Mesothelial cell of epicardium (in vitro differentiated cells): ENCODE measurements at places on chromosomes 12 and 14.

GRCh38 chr14:65877624-65878023, 465.1 kb downstream of the FUT8 start:
- DNase-seq, result no peak

GRCh38 chr12:109588461-109589239, 15.1 kb downstream of the MVK start:
- no peak for DNase-seq

GRCh38 chr14:105314287-105315200, at the start of gene PACS2:
PACS2 (plus strand) TSS chr14:105314748; CDS start chr14:105314919, 171 bp downstream.
- DNase-seq, result peak; percentile 81

GRCh38 chr14:23561259-23561658, 5.2 kb downstream of the THTPA start:
- no peak for DNase-seq

- DNase-seq, result no peak
Observed at GRCh38 chr12:89880690-89881350, 172.2 kb upstream of the ATP2B1 start.

DNA sequence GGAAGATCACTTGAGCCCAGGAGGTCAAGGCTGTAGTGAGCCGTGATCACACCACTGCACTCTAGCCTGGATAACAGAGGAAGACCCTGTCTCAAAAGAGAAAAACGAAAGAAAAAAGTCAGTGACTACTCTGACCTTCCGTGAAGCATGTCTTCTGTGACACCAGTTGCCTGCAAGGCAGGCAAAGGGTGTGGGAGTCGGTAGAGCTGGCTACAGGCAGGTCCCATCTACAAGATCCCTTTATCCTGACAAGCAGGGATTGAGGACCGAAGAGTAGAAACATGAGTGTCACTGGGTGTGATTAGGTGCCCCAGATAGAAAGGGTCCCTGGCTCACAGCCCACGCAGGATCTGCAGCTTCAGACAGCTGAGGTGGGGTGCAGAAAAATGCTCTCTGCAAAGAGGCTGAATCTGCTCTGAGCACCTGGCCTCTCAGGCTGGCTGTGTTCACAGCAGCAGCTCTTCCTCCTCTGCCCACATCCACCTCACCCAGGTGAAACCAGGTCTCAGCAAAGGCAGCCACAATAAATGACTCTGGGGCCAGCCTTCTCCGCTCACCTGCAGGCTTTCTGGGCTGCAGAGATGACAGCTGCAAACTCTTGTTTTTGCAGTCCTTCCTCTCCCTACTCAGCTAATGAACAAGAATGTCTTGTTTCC, 28.6 kb upstream of the HSP90B1 start:
- DNase-seq, result no peak

- DNase-seq, result no peak
Observed at GRCh38 chr12:33988913-33989312, 33.4 kb upstream of the ALG10 start.

GRCh38 chr12:78559886-78560285, 304.7 kb upstream of the SYT1 start:
- no peak for DNase-seq

GRCh38 chr14:52355016-52355431, 40.9 kb downstream of the PTGER2 start:
- DNase-seq, result no peak

GRCh38 chr12:30826276-30826675, 71.5 kb upstream of the CAPRIN2 start:
- no peak for DNase-seq

GRCh38 chr14:90730206-90730766, 85.9 kb downstream of the TTC7B start:
- DNase-seq, result no peak

DNA sequence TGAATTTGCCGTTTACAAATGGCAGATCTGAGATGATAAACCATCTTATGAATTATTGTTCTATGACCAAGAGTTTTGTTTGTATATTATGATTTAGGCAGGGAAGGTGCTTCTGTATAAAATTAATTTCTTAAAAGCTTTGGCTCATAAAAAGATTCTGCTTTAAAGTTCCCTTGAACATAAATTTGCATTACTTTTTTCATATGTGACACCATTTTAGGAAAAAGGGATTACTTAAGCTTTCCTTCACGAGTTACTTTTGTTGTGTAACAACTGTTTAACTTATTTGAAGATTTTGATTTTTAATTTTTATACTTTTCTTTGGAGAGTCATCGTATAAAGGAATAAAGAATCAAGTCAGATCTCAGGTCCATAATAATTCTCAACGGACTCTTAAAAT, 3.3 kb downstream of the ETNK1 start:
- DNase-seq, result no peak

DNA sequence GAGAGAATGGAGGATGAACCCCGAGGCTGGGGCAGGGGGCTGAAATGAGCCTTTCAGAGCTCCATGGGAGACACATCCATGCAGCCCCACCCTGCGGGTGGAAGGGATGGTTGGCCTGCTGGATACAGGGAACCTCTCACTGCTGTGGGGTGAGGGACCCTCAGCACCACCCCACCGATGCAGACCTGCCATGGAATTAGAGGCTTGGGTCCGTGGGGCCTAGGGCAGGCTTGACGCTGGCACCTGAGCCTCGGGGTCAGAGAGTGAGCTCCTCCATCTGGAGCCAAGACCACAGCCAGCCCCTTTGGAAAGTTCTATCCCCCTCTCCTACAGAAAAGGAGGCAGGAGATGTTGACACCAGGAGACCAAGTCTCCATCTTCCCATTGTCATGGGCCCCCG, 7.4 kb upstream of the KRT74 start:
- no peak for DNase-seq

DNA sequence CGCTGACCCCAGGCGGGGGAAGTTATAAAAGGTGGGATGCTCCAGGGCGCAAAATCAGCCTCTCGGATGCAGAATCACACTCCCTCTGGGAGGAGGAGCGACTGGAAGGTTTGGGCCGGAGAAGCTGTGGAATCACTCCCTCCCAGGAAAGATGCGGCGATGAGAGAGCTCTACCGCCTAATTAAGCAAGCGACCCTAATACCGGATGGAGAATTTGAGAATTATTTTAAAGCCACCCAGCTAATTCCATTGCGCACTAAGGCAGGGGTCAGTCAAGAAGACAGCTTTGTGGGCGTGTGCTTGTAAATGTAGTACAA, 1.9 kb downstream of the COL2A1 start:
- DNase-seq, result no peak

DNA sequence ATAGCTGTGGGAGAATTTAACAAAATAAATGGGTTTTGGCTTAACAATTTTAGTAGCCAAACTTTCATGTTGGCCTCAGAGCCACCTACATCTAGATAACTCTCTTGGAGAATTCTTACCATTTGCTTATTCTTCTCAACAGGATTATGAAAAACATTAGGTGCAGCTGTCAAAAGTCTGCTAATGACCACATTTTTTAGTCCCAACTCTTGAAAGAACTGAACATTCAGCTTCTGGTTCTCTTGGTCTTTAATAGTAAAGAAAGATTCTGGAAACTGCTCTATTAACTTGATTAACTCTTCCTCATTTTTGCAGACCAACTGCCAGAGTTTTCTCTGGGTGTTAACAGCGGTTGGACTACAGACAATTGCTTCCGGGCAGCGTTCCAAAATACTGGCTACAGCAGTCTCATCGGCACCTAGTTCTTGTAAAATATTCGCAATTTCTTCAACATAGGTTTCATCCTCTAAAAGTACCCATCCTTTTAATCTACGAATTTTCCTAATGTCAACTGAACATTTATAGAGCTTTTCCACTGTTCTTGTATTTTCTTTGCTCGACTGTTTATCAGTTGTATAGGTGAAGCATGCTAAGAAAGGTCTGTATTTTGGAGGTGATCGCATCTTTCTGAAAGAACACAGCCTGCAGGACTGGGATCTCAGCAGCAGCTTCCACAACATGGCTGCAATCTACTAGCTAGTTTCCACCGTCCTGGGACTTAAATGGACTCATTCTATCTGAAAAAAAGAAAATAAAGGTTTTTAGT, 8.7 kb downstream of the MTERF2 start:
- no peak for DNase-seq

GRCh38 chr12:15122344-15122743, 98.9 kb downstream of the RERG start:
- no peak for DNase-seq

- no peak for DNase-seq
Observed at GRCh38 chr12:132500142-132500855, 10.3 kb downstream of the FBRSL1 start.

- no peak for DNase-seq
Observed at GRCh38 chr14:37150414-37150813, 22.0 kb downstream of the SLC25A21 start.

GRCh38 chr12:124786061-124786964, 77.4 kb downstream of the SCARB1 start:
- no peak for DNase-seq

DNA sequence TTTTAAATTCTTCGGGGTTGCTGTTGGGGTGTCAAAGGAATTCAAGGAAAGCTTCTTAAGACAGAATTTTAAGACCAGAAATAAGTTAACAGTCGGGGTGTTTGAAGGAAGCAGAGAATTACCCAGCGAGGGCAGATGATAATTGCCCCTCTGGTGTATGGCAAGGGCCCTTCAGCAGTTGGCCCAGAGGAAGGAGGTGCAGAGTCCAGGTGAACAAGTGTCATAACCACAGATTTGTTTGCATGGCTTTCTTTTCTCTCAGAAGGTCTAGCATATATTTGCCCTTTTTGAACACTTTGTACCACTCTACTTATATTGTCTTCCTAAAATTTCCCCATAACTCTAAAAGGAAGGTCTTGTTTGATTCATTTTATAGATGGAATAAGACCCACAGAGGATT, 1.8 kb downstream of the PDE6H start:
- DNase-seq, result no peak

DNA sequence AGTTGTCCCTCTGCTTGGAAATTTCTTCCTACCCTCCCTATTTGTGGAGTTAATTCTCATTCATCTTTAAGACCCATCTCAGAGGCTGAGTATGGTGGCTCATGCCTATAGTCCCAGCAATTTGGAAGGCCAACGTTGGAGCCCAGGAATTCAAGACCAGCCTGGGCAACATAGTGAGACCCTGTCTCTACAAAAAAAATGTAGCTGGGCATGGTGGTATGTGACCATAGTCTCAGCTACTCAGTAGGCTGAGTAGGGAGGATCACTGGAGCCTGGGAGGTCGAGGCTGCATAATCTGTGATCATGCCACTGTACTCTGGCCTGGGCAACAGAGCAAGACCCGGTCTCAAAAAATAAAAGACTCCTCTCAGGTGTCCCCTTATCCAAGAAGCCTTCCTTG, 125.1 kb downstream of the SUDS3 start:
- DNase-seq, result no peak

DNA sequence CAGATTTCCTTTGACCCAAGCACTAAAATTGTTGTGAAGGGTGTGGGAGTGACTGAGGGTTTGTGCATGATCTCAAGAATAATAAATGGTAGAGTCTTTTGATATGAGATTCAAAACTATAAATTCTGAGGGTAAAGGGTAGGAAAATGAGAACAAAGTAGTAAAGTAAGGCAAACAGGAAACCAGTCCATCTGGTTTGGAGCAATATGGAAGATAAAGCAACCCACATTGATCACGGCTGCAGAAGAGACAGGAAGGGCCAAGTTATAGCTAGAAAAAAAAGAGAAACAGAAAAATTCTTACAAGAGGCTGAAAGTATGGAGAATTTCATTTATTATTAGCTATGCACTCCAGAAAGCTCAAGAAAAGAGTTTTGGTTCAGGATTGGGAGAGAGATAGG, 4.6 kb upstream of the SLCO1B3 start:
- no peak for DNase-seq

DNA sequence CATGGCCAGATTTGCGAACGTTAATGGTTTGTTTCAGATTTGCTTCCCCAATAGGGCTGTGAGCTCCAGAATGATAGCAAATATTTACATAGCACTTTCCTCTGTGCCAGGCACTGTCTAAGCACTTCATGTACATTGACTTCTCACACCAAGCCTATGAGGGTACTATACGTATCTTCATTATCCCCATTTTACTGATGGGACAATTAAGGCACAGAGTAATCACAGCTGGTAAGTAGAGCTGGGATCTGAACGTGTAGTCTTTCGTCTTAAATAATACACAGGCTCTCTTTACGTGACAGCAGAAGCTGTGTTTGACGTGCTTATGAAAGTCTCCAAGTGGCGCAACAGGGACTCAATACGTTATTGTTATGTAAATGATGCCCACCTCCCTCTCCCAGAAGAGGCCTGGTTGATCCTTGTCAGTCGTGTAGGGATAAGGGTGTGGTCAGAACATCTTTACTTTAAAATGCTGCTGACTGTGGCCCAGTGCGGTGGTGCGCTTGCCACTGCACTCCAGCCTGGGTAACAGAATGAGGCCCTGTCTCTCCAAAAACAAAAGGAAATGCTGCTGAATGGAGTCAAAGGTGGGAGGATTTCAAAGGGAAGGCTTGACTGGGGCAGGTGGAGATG, 66.3 kb upstream of the TCL1B start:
- no peak for DNase-seq

DNA sequence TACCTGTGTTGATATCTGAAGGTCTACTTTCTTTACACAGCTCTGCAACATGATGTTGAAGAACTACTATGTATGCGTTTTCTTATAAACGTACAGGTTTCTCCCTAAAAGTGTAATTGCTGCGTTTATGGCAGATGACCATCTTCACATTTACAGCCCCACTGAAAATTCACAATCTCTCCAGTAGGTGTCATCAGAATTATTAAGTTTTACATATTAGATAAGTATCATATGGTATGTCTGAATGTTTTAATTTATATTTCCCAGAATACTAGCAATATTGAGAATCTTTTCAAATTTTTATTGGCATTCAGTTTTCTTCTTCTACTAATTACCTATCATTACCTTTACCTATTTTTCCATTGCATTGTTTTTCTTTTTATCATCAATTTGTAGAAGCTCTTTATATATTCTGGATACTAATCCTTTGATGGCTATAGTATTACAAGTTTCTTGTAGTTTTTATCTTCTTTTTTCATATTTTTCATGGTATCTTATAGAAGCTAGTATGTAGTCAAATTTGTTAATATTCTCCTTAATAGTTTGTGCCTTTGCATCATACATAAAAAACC, 123.5 kb downstream of the CAPZA3 start:
- DNase-seq, result no peak

GRCh38 chr12:76471579-76471978, 88.0 kb downstream of the OSBPL8 start:
- DNase-seq, result no peak

GRCh38 chr12:46981622-46982021, 97.8 kb upstream of the PCED1B start:
- no peak for DNase-seq

DNA sequence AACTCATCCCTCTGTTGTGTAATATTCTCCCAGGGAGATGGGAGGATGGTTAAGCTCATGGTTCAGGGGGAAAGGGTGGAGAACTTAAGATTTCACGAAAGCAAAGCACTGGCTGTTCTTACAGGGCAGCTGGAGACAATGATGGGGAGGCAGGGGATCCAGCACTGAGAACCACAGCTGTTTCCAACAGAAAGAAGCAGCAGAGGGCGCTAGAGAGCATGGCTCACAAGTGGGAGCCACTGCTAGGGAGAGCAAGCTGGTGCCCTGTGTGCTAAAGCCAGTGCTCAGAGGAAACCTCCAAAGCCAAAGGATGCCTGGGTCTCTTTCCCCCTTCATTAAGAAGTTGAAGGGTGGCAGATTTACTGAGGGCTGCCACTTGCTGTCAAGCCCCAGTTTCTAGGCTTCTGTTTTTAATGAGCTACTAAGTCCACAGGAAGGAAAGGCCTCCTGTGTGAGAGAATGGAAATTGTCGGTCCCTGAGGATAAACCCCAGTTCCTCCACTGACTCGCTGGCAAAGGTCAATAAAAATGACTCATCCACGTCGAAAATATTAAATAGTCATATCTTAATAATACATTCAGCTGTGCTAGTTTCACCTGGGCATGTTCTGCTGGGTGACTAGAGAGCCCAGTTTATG, 199.7 kb downstream of the ANO2 start:
- DNase-seq, result peak; percentile 53
